ENCODE measurements at places on chromosomes 1 and 21. TPM values are rescaled to one million over a fixed set of nuclear protein-coding genes. Genes with fewer than 3 reads are reported as not detected.

- DNase-seq, result no peak
Measured at GRCh38 chr1:94993931-94994645, 67.2 kb upstream of the CNN3 start.

- DNase-seq, result no peak
Measured at GRCh38 chr1:102751111-102751510, 357.2 kb downstream of the COL11A1 start.

GRCh38 chr1:50098591-50099021 is 10.1 kb upstream of the ELAVL4 start:
- no peak for DNase-seq

GRCh38 chr21:28827422-28827821 is 165.3 kb downstream of the LTN1 start:
- no peak for DNase-seq

- DNase-seq, result no peak
Measured at GRCh38 chr1:194940336-194941030, 1667.8 kb downstream of the KCNT2 start.

- peak; percentile 66 for DNase-seq
Measured at GRCh38 chr1:19466112-19466561, 19.2 kb downstream of the CAPZB start.

DNA sequence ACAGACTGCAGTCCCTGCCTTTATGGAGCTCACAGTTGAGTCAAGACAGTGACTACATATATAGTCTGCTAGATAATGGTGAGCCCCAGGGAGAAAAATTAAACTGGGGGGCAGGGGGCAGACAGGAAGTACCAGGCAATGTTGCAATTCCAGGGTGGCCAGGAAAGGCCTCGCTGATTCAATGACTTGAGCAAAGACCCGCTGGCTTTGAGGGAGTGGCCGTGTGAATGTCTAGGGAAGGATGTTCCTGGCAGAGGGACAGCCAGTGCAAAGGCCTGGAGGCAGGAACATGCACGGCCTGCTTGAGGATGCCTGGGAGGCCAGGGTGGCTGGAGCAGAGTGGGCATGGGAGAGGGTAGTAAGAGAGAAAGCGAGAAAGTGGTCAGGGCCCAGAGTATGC is 23.0 kb upstream of the EPHA8 start:
- no peak for DNase-seq

Gene KRTAP7-1
- total RNA-seq, result not detected

- DNase-seq, result no peak
Measured at GRCh38 chr1:164771619-164772361, 212.8 kb downstream of the PBX1 start.

GRCh38 chr21:38092051-38092450 is 164.7 kb upstream of the KCNJ15 start:
- DNase-seq, result no peak

DNA sequence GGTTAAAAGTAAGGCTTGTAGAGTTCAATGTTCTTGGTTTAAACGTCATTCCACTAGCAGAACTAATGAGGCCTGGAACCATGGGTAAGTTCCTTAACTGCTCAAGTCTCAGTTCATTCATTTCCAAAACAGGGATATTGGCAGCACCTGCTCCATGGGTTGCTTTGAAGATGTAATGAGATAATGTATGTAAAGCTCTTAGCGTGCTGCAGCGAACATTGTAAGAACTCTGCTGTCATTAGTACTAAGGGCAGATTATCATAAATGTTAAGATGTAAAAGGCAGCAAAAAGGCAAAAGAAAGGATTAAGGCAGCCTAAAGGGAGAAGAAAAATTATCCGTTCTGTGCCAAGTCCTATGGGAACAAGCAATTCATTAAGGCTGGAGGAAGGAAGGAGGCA is 129.1 kb upstream of the NGF start:
- no peak for DNase-seq

Gene HCRTR1
- total RNA-seq, result not detected

DNA sequence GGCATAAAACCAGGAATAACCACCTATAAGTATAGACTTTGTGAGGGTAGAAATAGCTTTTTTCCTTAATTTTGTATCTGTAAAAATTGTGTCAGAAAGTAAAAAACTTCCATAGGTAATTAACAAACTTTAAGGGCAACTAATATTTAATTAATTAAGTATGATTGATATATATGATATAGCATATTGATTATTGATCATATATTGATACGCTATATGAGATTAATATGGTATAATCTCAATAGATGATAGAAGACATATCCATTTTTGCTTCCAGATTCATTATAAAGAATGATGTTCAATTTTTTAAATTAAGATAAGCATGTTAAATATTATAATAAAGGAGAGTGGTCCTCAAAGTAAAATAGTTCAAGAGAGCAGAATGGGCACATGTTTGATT is 99.3 kb upstream of the VAV3 start:
- DNase-seq, result no peak
